ENCODE measurements at places on chromosomes 13 and 19.

- DNase-seq, result no peak
Measured at GRCh38 chr13:39379667-39380655, 223.0 kb downstream of the LHFPL6 start.

- DNase-seq, result no peak
Measured at GRCh38 chr13:44874886-44875630, 114.2 kb downstream of the NUFIP1 start.

- no peak for DNase-seq
Measured at GRCh38 chr19:1445932-1446712, 3.8 kb upstream of the APC2 start.

DNA sequence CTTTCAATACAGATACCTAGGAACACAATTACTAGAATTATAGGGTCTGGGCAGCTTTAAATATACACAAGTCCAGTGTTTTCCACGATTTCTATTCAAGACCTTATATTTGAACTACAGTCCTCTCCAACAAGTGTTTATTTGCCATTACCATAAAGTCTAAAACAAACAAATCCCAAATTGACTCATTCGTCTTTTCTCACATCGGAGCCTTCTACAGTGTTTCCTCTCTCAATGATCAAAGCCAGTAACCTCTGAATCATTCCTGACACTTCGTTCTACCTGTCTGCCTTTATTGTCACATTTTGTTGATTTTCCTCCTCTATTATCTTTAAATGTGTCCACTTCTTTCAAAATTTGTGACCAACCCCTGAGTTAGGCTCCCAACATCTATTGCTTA is 1356.5 kb upstream of the SLC10A2 start:
- DNase-seq, result no peak

DNA sequence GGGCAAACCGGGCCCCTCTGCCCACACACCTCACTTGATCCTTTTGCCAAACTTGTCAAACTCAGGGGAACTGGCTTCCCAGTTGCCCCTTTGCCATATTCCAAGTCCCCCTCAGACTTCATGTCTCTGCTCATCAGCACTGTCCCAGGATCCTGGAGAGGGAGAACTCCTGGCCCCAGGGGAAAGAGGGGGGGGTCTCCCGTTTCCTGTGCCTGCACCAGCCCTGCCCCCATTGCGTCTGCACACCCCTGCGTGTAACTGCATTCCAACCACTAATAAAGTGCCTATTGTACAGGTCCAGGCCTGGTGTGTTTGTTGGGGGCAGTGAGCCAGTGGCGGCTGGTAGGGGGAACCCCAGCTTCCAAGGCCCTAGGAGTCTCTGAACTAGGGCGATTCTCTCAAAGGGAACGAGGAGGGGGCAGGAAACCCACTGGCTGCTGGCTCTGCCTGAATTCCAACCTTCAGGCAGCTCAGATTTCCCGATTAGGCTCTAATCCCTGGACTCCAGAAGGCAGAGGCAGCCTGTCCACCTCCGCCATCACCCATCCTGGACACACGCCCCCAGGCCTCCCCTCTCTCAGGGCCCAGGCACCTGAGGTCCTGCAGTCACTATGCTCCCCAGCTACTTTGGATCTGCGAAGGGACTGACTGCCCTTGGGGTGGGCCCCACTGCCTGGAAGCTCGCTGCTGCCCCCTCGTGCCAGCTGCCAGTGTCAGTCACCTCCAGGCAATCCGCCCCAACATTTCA is 9.7 kb upstream of the ILF3 start:
- peak; percentile 45 for DNase-seq

- no peak for DNase-seq
Measured at GRCh38 chr13:112852808-112853207, 116.2 kb upstream of the MCF2L start.

Measured in AG04450 (cell line).